ENCODE measurements at places on chromosomes 7 and 10.
A peak's percentile ranks its signal among the peaks of the same experiment; 100 is the strongest.

DNA sequence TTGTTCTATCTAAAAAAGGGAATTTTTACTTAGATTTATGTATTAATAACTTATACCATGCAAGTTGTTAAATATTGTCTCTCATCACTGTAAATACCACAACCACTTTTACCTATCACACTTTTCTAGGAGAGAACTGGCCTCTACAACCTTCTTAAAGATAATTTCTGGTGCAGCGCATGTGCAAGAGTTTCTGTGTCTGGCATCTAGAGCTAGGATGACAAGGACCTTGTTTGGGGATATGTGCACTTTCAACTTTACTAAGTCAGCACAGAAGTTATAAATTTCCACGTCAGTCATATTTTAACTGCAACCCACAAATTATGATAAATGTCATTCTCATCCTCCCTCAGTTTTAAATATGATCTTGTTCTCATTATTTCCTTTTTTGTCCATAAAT lies 156.9 kb upstream of the ADCY1 start:
- DNase-seq, result no peak

DNA sequence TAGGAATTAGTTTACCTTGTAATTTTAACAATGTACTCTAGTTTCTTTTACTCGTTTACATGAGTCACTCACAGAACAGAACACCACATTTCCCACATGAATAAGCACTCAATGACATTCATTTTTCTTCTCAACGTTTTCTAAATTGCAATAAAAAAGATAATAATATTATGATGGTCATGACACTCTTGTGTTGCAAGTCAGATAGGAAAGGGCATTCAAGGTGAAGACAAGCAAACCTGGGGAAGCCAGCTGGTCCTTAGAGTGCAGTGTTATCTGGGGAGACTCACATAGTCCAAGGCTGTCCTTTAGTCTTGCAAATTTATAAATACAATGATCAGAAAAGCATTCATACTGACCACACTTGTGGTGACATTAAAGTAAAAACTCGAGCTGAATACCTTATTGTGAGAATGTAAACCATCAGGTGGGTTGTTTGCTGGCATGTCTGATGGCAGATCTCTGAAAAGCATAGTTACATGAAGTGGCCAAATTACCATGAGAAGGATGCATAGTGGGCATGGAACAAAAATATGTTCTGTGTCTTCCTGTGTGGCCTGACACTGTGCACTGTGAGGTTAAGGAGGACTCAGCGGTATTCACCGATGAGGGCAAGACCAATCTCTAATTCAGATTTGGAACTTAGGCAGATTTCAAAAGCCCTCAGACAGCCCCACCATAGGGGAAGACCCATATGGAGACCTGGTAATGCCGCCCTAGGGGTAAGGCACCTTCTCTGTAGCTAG lies 158.9 kb upstream of the ASAH2 start:
- no peak for DNase-seq

DNA sequence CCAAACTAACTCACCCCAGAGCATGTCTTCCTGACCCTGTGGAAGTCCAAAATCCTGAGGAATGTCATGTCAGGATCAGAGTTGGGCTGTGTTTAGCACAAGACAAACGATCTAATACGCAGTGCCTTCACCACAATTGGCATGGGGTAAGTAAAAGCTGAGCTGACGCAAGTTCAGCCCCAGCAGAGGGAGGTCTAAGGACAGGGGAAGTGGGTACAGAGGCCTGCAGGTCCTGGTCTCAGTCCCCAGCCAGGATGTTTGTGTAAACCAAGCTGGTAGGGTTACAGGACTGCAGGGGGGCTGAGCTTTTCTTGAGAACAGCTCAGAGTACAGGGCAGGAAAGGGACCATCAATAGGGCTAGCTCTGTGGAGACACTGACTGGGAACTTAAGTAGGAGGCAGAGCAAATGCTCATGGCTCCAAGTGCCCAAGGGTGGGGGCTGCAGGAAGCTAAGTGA lies 5.3 kb upstream of the KCNIP2 start:
- DNase-seq, result no peak

GRCh38 chr10:35535136-35535535 lies 70.0 kb upstream of the GJD4 start:
- no peak for DNase-seq

GRCh38 chr10:129711291-129711690 lies 244.2 kb downstream of the MGMT start:
- no peak for DNase-seq

DNA sequence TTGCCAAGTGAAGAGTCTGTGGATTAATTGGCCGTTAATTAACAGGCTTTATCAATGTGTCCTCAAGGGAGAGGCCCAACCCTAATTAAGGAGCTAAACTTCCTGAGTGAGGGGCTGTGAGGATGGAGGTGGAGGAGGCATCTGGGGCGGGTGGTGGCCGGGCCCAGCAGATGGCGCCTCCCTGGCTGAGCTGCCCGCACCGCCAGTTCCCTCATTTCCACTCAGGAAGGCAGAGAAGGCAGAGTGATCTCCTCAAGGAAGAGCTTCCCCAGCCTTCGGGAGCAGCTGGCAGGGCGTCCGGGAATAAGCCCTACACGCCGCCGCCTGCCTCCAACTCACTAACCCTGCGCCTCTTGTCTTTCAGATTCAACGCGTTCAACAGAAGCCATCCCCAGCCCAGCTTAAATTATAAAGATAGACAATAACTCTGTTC lies 112.2 kb downstream of the CYTH3 start:
- DNase-seq, result peak; percentile 79

GRCh38 chr7:98222533-98223195 lies 11.4 kb downstream of the BHLHA15 start:
- DNase-seq, result no peak

- DNase-seq, result peak; percentile 8
Observed at GRCh38 chr7:87784424-87784823, 91.7 kb downstream of the SLC25A40 start.
